ENCODE measurements at places on chromosomes 11 and 22.

DNA sequence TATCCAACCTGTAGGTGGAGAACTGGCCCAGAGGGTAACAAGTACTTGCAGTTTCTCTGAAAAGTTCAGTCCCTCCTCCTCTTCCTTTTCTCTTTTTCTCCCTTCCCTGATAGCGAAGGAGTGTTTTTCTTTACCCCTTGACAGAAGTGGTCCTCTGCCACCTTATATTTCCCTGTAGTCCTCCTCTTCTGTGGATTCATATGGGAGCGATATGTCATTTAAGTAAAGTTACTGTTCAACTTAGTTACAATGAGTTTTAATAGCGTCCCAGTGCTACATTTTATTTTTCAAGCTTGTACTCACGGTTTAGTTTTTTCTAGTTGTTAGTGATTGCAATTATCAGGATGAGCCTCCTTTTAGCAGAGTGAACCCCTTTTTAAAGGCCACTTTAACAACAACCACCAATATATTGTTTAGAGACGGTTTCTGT is 1.4 kb downstream of the PCF11 start:
- no peak for DNase-seq

DNA sequence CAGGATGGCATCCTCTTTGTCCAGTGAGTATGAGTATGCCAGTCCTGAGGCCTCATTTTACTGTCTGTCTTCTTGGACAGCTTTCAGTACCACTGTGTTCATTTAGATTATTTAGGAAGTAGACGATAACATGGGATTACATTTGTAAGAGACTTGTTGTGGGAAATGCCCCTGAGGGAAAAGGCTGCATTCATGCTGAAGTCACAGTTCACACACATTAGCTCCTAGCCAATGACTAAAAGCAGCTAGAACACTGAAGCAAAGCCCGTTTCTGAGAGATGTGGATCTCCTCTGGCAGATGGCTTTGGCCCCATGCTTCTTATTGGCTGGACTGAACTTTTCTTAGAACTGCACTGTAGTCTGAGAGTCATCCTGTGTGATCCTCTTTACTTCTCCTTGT is 242.4 kb downstream of the FAM76B start:
- DNase-seq, result no peak

- no peak for DNase-seq
Observed at GRCh38 chr11:130827451-130828377, 88.6 kb downstream of the SNX19 start.

DNA sequence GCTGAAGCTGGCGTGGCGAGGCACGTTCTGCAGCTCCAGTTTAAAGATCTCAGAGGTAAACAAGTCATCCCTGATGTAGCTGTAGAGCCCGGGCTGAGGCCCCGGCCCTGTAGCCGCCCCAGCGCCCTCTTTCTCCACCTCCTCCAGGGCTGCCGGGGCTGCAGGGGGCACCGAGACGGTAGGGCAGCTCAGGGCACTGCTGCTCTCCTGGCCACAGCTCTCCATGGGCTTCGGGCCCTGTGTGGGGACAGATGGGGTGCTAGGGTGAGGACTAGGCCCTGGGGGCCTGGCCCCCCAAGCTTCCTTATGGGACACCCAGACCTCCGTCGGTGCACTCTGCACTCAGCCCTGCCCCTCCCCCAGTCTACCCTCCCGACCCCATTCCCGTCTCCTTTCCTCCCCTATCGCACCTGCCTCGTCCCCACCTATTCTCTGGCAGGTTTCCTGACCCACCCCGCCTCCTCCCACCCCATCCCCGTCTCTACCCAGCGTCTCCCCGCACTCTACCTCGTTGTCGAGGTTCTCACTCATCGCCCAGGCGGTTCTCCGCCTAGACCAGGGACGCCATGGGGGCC is 559 bp downstream of the RANBP1 start:
- no peak for DNase-seq

- no peak for DNase-seq
Observed at GRCh38 chr11:78163828-78164227, 24.4 kb upstream of the ALG8 start.

DNA sequence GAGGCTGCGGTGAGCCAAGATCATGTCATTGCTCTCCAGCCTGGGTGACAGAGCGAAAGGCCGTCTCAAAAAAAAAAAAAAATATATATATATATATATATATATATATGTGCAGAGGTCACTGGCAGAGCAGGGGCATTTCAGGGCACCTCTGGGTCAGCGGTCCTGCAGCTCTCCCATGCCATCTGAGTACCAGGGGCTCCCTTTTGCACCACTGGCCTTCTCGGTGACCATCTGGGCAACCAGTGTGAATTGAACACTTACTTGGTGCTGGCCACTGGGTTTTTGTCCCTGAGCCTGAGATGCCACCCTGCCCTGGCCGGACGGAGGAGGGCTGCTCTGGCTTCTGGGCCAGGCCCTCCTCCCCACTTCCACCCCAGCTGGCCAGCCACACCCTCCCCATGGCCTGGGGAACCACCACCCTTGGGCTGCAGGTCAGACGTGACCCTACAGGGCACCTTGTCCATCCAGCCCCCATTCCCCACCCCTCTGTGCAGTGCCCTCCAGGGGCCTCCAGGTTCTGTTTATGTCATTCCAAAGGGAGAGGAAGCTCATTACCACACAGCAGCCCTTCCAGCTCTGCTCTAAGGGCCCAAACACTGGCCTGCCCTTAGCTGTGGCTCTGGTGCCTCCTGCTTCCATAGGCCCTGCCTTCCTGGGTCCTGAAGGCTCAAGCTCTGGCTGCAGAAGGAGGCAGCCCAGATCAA is 10.3 kb downstream of the MAPK8IP1 start:
- DNase-seq, result no peak

DNA sequence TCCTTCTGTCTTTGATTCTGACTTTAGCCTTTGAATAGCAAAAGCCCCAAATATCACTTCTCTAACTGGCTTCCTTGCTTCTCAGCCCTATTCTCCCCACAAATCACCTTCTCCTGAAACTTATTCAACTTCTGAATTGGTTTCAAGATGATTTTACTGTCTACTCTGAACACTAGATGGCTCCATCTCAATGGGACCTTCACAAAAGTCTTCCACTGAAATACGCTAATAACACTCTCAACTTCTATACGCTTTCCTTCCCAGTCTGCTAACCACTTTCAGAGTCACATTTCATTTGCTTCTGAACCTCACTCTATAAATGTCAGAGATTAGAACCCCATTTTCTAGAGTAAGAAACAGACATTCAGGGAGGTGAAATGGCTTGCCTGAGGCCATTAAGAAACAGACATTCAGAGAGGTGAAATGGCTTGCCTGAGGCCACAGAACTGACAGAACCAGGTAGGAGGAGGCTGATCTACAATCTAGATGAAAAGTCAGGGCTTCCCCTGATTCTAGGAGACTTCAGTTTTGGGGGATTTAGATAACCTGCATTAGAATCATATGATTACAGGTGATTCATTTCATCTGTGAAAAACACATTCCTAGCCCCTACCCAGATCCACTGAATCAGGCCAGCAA is 20.6 kb downstream of the MORC2 start:
- DNase-seq, result no peak

DNA sequence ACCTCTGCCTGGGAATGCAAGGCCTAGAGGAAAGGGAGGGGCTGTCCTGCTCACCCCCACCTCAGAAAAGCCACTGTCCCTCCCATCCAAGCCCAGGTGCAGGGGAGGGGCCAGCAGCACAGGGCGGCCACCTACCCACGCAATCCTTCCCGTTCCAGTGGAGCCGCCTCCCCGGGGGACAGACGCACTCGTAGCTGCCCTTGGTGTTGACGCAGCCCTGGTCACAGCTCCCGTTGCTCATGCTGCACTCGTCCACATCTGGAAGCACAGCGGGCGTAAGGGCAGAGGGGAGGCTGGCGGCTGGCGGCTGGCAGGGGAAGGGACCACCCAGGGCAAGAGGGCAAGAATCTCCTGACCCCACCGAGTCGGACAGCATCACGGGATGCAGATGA is 40.3 kb upstream of the TTLL12 start:
- no peak for DNase-seq

GRCh38 chr22:50656122-50657070 is 16.2 kb upstream of the SHANK3 start:
- no peak for DNase-seq

- no peak for DNase-seq
Observed at GRCh38 chr11:17496406-17496805, 19.8 kb upstream of the ABCC8 start.

DNA sequence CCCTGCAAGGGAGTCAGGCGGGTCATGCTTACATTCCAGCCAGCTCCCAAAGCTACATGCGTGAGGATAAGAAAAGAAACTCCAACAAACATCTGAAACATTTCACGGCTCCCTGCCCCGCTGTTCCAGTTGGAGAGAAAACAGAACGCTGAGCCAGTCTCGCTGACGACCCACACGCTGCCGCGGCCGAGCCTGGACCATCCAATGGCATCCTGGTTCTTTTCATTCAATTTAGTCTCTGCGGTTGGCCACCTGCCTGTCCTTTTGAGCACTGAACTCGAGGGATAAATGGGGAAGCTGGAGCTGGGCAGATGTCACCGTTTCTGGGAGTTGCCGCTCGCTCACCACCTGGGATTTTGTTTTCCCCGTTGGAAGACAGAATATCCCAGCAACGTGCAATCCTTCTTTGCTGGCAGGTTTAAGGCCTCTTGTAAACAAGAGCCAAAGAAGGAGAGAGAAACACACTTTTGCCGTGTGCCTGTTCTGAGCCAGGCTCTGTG is 45.3 kb upstream of the SHISAL1 start:
- no peak for DNase-seq

- DNase-seq, result no peak
Observed at GRCh38 chr22:41280065-41280464, 5.9 kb downstream of the RANGAP1 start.

Data from activated CD4-positive, CD25-positive, alpha-beta regulatory T cell (primary cell).